ENCODE measurements at places on chromosomes 16 and 17. TPM values are rescaled to one million over a fixed set of nuclear protein-coding genes. Genes with fewer than 3 reads are reported as not detected.

Gene OR4D1
- not detected for total RNA-seq

Gene PRSS33
- not detected for total RNA-seq

Gene GFAP
- total RNA-seq: not detected

Gene PARD6A
- total RNA-seq: 1.9 TPM

Gene HOXB6
- total RNA-seq: 7.3 TPM

Gene KRT40
- total RNA-seq: not detected

Gene CCL17
- total RNA-seq: not detected

GRCh38 chr16:55597928-55598327 lies 31.4 kb downstream of the CAPNS2 start:
- no peak for DNase-seq

DNA sequence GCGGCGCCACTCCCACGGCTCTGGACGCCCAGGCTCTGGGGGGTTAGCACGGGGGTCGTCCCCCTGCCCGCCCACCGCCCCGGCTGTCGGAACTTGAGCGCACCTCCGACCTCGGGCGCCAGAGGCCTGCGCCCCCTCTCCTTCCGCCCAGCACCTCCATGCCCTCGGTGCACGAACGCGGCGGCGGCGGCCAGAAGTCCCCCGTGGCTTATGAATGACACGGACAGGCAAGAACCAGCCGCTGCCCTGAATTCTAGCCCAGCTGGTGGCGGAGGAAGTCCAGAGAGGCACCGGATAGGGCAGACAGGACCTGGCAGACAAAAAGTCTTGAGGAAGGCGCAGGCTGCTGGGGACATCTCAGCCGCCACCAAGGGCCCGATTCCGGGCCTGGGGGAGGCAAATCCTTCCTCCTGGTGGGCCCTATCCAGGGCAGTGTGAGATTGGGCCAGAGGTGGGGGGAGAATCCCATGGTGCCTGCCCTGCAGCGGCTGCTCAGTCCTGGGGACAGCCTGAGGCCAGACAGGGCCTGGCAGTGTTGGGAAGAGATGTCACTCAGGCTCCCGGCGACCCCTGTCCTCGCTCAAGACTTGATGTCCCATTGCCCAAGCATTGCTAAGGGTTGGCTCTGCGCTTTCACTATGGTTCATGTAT lies 897 bp upstream of the CYGB start:
- DNase-seq: no peak

GRCh38 chr17:59607817-59608403 lies 11.8 kb upstream of the CLTC start:
- no peak for DNase-seq

DNA sequence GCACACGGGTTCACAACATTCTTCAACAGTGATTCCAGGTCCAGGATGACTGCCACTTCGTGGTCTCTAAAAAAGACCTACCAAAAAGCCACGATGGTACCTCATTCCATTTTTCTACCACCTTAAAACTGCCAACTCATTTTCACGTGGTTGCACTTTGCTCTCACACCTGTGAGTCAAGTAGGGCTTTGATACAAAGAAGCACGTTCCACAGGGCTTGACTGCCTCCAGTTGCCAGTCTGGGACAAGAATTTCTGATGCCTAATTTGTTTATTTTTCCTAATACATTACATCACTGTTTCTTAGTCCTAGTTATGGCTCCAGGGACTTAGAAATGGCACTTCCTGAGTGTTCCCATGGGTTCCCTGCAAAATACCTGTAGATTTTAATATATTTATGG lies 911.6 kb upstream of the EEF2KMT start:
- no peak for DNase-seq

GRCh38 chr16:17578981-17579874 lies 108.5 kb upstream of the XYLT1 start:
- peak; percentile 73 for DNase-seq

- DNase-seq: peak; percentile 87
Observed at GRCh38 chr16:31064882-31065461, 9.1 kb downstream of the ZNF668 start.

DNA sequence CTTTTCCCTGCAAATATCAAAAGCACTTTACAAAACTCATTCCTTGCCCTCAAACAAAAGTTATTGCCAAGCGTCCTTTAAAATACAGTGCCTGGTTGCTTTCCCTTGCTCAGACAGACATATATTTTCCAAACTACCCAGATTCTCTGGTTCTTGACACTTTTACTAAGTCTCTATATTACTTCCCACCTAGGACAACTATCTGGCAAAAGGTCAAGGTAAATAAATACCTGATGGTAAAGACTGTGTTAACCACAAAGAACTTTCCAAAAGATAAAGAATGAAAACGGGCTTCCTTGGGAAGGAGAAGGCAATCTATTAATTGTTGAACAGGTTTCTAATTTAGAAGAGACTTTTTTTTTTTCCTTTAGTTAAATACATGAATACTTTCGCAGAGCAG lies 1.9 kb downstream of the HS3ST3A1 start:
- DNase-seq: no peak

- peak; percentile 59 for DNase-seq
Observed at GRCh38 chr17:1485423-1486376, 6.8 kb downstream of the MYO1C start.

- no peak for DNase-seq
Observed at GRCh38 chr17:79006794-79007503, 2.6 kb downstream of the CANT1 start.

DNA sequence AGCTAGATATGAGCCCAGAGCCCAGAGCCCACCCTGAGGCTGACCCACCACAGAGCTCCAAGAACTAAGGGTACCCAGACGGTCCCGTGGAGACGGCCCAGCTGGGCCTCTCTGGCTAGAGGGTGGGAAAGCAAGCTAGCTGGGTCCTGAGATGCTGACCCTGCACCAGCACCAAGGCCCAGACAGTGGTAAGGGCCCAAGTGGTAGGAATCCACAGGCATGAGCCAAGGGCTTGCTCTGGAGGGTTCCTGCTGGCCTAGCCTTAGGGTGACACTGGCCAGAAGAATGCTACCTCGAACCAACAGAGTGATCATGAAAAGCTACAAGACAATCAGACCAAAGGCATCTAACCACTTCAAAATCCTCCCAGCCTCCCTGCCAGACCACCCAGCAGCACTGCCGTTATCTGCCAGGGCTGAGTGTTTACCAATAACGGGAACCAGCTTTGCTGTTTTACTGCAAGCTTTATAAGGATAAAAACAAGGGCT lies 13.2 kb downstream of the HIC1 start:
- DNase-seq: peak; percentile 85

- no peak for DNase-seq
Observed at GRCh38 chr17:70076189-70076588, 1.2 kb downstream of the KCNJ16 start.

DNA sequence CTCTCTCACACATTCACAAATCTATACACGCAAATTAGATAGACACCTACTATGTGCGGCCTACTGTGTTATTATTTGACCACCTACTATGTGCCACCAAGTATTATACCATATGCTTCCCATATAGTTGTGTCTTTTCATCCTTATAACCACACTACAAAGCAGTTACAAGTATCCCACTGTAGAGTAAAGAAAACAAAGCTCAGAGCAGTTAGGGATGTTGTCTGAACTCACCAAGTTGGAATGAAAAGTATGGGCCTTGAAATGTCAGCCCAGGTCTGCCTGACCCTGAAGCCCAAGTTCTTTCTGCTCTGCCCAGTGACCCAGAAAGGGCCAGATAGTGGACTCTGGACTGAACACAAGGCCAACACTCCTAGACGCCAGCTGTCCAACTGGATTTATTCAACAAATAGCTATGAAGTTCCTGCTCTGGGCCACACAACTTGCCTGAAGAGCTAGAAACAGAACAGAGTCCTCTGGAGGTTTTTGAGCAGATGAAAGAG lies 8.5 kb downstream of the KRT37 start:
- peak; percentile 61 for DNase-seq

GRCh38 chr16:22979038-22979437 lies 165.1 kb downstream of the HS3ST2 start:
- no peak for DNase-seq

GRCh38 chr17:17322516-17323510 lies 19.6 kb downstream of the NT5M start:
- no peak for DNase-seq

GRCh38 chr17:3271072-3271848 lies 26.9 kb downstream of the OR3A1 start:
- no peak for DNase-seq

GRCh38 chr17:44277976-44278375 lies 10.0 kb upstream of the SLC4A1 start:
- no peak for DNase-seq

DNA sequence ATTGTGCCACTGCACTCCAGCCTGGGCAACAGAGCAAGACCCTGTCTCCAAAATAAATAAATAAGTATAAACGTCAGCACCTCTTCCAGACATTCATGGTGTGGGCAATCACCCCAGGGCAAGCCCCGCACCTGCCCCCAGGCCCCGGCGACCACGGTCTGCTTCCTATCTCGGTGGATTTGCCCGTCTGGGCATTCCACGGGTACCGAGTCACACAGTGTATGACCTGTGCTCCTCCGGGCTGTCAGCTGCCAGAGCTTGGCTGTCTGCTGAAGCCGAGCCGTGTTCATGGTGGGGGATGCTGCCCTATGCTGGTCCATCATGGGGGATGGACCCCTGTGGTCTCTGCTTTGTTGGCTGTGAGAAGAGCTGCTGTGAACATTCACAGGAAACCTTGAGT lies 15.4 kb downstream of the CYBC1 start:
- DNase-seq: no peak

GRCh38 chr16:56643080-56643778 lies 4.8 kb downstream of the MT1A start:
- DNase-seq: no peak

DNA sequence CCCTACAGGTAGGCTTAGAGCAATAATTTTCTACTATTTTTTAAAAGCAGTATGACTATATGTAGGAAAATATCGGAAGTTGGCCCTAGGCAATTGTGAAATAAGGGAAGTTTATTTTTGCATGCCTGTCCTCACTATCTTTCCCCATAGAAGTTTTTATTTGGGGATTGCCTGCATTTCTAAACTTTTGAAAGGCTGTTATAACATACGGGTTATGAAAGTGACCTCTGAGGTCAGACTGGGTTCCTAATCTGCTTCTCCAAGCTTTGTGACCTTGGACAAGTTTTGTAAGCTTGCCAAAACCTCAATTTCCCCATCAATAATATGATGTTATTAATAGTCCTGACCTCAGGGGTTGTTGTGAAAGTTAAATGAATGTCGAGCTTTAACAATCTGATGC lies 67.1 kb downstream of the ARHGAP44 start:
- DNase-seq: no peak

- peak; percentile 49 for DNase-seq
Observed at GRCh38 chr17:70810609-70811008, 641.3 kb downstream of the KCNJ2 start.

- DNase-seq: no peak
Observed at GRCh38 chr17:65547253-65547670, 14.2 kb downstream of the AXIN2 start.

GRCh38 chr17:40705584-40705983 lies 2.0 kb upstream of the KRT24 start:
- DNase-seq: no peak

DNA sequence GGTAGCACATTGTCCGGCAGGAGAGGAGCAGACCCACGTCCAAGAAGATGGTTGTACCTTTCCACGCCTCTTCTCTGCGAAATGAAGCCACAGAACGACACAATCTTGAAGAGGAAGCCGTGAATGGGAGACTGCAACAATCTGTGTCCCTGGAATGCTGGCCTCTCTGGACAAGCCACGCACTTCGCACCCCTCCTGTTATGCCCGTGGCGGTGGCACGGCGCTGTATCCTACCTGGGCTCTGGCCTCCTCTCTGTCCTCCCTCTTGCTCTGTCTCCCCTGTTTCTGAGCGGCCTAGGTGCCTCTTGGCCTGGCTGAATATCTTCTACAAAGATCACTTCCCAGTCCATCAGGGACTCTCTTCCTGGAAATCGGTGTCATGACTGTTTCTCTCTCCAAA lies 717.8 kb downstream of the KCNJ18 start:
- DNase-seq: no peak

- peak; percentile 93 for DNase-seq
Observed at GRCh38 chr17:1190751-1191331, 11.1 kb upstream of the ABR start.

Measured in RPMI7951 (cell line).